ENCODE measurements at places on chromosomes 3 and 15. TPM values are rescaled to one million over a fixed set of nuclear protein-coding genes. Genes with fewer than 3 reads are reported as not detected.

Gene TIGIT
- not detected for total RNA-seq

Gene LMAN1L
- total RNA-seq: 0.35 TPM

Gene SLC30A4
- total RNA-seq: 15.4 TPM

Gene CCPG1
- total RNA-seq: 21.3 TPM

DNA sequence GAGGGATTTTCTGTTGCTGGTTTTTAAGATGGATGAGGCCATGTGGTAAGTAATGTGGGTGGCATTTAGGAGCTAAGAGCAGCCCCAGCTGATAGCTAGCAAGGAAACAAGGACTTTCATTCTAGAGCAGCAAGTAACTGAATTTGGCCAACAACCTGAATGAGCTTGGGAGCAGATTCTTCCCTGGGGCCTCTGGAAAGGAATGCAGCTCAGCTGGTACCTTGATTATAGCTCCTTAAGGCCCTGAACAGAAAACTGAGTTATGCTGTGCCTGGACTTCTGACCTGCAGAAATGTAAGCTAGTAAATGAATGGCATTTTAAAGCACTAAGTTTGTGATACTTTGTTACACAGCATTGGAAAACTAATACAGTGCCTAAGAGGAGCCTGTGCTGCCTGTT, 565.5 kb downstream of the PDCD6IP start:
- H3K4me3 ChIP-seq: no peak overlapping the region
- DNase-seq: no peak
- H3K36me3 ChIP-seq: no peaks in the 10 kb centered on the region
- no peak overlapping the region for H3K27ac ChIP-seq

DNA sequence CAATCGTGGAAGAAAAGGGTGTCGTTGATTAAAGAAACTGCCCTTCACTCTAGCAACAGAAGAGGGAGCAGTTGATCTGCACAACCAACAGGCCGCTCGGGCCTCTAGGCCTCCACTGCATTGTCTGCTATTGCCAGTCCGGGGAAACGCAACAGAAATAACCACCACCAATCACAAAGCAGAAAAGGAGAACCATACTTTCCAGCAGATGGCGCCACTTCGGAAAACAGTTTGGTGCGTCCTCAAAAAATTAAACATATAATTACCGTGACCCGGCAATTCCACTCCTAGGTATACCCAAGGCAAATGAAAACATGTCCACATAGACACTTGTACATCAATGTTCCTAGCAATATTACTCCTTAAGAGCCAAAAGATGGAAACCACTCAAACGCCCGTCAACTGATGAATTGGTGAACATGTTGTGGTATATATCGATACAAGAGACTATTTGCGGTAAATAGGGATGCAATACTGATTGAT, 154.1 kb downstream of the TJP1 start:
- H3K4me1 ChIP-seq: peaks cover 18% of the 10 kb centered on the region
- no peaks in the 10 kb centered on the region for H3K36me3 ChIP-seq
- no peak overlapping the region for H3K27ac ChIP-seq
- peaks cover 2% of the 10 kb centered on the region for H3K27me3 ChIP-seq
- H3K4me3 ChIP-seq: no peak overlapping the region
- DNase-seq: peak; percentile 56

GRCh38 chr3:13016083-13016720, 57.0 kb downstream of the IQSEC1 start:
- no peak overlapping the region for H3K4me3 ChIP-seq
- no peak for DNase-seq
- H3K4me1 ChIP-seq: peaks cover 8% of the 10 kb centered on the region
- no peaks in the 10 kb centered on the region for H3K36me3 ChIP-seq

DNA sequence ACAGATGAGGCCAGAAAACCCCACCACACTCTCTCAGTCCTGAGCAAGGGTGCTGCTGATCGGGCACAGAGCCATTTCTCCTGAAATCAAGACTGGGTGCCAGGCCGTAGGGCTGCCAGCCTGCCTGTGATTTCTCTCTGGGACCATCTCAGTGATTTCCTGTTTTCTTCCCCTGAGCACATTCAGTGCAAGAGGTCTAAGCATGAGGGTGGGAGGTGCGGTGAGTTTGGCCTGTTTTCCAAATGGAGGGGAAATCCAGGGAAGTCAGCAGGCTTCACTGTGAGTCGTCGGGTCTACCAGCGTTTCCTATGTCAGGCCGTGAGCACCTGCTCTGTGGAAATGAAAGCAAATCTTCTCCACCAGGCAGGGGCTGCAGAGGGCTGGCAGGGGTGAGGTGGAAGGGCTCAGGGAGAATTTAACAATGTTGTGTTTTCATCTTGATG, 82.3 kb downstream of the ST6GAL1 start:
- H3K27ac ChIP-seq: peak overlapping the region; percentile 56
- DNase-seq: no peak
- H3K4me1 ChIP-seq: peaks cover 13% of the 10 kb centered on the region
- H3K4me3 ChIP-seq: no peak overlapping the region
- H3K36me3 ChIP-seq: peaks cover 25% of the 10 kb centered on the region

- H3K4me3 ChIP-seq: no peak overlapping the region
- H3K27ac ChIP-seq: no peak overlapping the region
- no peak for DNase-seq
- H3K36me3 ChIP-seq: peaks cover 40% of the 10 kb centered on the region
- no peaks in the 10 kb centered on the region for H3K4me1 ChIP-seq
- H3K27me3 ChIP-seq: no peaks in the 10 kb centered on the region
These were observed 10.3 kb downstream of the NCBP2 start for GRCh38 chr3:196931828-196932587.

DNA sequence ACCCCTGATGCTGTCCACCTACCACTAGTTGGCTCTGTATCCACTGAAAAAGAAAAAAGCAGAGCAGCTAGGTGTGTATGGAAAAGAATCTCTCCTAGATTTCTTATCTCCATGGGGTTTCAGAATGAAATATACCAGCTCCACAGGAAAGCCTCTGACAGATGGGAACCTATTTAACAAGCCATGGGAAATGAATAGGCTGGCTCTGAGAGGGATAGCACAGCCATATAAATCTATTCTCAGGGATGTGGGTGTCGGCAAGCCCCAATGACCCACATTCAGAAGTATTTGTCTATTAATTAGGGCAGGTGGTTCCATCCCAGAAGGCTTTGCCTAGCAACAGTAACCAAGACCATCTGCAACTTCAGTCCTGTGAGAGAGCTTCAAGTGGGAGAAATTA, 694.1 kb downstream of the AGBL1 start:
- H3K4me1 ChIP-seq: peaks cover 8% of the 10 kb centered on the region
- H3K27ac ChIP-seq: no peak overlapping the region
- H3K4me3 ChIP-seq: no peak overlapping the region
- no peak for DNase-seq

Data from mesothelial cell of epicardium (in vitro differentiated cells).